ENCODE measurements at places on chromosomes 5 and 9. TPM values are rescaled to one million over a fixed set of nuclear protein-coding genes. Genes with fewer than 3 reads are reported as not detected.

- no peak overlapping the region for H3K27ac ChIP-seq
Measured at GRCh38 chr9:131028221-131028884, 19.4 kb downstream of the LAMC3 start.

- H3K4me1 ChIP-seq, result no peaks in the 10 kb centered on the region
- H3K27ac ChIP-seq, result no peak overlapping the region
- no peak overlapping the region for H3K4me3 ChIP-seq
- H3K36me3 ChIP-seq, result no peaks in the 10 kb centered on the region
Measured at GRCh38 chr5:55620009-55620765, 85.4 kb upstream of the PLPP1 start.

PLAC8L1 gene
- total RNA-seq, result 1.2 TPM

IFNB1 gene
- total RNA-seq, result not detected

WNK2 gene
- 10.3 TPM for total RNA-seq

PAIP2 gene
- total RNA-seq, result 155 TPM

KCNMB1 gene
- 1.1 TPM for total RNA-seq

OR1Q1 gene
- not detected for total RNA-seq

ANKRD31 gene
- total RNA-seq, result 0.50 TPM

Data from adrenal gland (tissue), 19 donors.